ENCODE measurements at places on chromosomes 1 and 21.

DNA sequence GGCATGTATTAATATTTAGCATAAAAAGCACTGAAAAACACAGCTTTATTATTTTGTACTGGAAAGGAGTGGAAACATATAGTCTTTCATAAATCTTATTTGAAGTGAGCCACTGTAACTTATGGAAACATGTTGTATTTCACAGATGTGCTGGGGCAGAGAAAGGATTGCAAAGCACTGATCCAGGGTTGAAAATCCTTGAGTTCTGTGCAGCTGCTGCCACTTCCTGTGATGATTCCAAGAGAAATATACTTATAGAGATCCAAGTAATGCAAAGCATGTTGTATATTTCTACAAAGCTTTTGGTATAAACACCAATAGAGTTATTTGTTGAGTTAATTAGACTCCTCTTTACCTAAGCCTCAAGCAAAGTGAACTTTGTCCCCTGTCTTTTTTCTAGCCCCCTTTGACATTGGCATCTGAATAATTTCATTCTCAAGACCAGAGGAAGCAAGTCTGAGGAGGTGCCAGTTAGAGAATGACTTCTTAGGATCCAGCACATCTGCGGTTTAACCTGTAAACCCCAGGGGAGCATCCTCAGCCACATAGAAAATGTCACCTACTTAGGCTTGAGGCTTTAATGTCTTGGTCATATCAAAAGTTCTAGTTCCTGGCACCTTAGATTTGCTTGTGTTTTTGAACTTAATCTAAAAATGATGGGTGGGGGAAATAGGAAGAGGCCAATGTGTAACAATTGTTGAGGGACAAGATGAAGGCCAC lies 173.3 kb downstream of the FASLG start:
- DNase-seq = no peak

- DNase-seq = no peak
Measured at GRCh38 chr1:82245345-82246014, 444.7 kb downstream of the ADGRL2 start.

DNA sequence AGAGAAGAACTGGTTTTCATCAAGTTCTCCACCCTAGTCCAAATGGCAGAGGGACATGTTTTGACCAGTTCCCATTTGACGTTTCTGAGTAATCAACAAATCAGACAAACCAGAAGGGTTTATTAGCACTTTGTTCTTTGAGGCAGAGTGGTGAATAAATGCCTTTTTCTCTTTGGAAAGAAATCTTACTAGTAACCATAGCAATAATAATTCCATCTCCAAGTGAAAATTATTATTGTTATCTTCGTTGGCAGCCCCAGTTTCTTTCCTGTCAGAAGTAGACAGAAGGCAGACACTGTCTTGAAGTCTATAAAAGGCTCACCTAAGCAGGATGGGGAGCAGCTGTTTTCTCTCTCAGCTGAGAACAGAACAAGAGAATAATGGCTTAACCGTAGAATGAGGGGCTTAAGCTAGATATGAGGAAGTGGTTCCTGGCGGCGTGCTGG lies 391.6 kb downstream of the PBX1 start:
- DNase-seq = no peak

GRCh38 chr1:233086961-233087881 lies 136.8 kb downstream of the NTPCR start:
- DNase-seq = no peak

DNA sequence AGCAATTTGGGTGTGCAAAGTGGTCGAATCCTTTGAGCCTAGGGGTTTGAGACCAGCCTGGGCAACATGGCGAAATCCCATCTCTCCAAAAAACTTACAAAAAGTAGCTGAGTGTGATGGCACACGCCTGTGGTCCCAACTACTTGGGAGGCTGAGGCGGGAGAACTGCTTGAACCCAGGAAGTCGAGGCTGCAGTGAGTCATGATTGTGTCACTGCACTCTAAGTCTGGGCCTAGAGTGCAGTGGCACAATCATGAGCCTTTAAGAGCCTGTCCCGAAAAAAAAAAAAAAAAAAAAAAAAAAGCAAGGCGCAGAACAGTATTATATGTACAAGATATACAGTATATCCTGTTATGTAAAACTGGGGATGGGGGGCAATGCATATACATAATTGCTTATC lies 25.1 kb upstream of the HTR1D start:
- no peak for DNase-seq

DNA sequence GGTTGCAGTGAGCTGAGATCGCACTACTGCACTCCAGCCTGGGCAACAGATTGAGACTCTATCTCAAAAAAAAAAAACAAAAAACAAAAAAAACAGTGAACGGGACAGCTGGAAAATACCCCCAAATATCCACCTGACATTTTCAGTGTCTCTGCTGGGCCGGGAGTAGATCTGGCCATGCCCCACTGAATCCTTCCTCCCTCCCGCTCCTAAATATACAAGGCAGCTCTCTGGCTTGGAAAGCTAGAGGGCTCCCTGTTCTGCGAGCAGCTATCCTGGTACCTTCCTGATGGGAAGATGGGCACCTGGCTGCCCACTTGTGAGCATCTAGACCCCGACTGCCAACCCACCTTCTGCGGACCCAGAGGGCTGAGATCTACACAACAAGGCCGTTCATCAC lies 21.4 kb downstream of the SPSB1 start:
- DNase-seq = no peak

DNA sequence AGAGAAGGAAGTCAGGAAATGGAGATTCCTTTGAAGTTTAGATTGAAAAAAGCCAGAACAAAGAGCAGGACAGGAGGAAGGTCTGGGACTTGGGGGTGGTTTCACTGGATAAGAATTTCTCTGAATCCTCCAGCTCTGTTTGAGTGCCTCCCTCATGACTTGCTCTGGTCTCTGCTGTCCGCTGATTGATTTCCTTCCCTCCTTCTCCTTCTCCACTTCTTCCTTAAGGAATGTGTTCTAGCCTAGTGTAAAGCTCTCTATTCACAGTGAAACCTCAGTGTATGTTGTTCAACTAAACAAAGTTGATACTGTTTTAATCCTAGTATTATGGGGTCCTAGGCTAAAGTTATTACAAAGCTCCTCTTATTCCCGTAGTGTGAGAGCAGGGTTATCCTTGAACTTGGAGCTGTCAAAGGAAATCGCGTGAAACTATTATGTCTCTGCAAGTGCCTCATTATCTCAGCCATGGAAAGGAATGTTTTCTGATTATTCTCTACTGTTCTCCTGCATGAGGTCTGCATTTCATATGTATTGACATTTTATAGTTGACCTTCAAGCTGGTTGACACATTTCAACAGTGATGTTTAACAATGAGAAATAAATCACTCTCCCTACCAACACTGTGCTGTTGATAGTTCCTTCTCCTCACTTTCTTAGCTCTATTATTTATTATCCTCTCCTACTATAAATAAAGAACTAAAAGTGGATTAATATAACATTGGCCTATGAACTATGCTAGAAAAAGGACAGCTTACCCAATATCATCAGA lies 82.7 kb upstream of the KCTD3 start:
- no peak for DNase-seq

GRCh38 chr1:53730224-53730865 lies 8.6 kb downstream of the GLIS1 start:
- DNase-seq = no peak

DNA sequence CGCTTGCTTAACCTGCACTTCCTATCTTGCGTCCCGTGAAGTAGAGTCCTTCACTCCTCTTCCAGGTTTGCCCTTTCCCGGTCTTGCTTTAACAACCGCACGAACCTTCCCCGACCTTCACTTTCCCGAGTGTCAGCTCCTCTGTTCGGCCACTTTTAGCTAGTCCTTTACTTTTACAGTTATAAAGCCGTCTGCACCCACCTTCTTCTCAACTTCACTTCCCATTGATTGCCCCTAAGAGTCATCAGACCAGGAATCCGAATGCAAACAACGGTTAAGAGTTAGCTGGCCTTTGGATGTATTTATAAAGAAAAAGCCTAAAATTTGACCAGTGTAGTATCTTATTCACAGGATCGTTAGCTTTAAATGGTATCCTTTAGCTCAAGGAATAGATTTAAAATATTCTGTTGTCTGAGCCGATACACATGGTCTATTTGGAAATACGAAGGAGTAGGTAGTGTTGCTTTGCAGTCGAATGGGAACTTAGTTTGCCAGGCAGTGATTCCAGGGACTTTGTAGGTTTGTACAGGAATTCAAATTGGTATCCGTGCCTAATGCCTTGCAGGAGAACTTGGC lies 1.4 kb downstream of the PPP2R5A start:
- no peak for DNase-seq

DNA sequence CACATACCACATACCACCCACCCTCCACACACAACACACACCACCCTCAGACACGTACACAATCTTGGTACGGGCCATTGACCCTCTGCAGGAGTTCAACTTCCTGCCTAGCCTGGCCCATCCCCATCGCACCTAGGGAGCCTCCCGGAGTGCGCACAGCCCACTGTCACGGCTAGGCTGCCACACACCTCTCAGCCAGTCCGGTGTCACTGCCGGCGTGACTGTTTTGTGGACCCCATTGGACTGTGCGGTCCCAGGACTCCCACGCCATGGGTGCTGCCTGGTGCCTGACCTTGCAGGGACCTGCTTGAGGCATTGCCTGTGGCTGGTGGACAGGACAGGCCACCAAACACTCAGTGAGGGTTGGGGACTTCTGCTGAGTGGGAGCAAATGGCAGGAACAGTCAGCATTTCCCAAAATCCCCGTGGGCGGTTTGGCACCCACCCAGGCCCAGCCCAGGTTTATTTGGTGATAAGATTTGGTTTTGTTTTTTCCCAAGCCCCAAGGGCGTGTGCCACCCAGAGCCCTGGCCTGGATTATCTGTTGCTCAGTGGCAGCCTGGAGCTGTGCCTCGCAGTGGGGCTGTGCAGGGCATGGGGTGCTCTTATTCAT lies 27.7 kb downstream of the RAB7B start:
- no peak for DNase-seq

DNA sequence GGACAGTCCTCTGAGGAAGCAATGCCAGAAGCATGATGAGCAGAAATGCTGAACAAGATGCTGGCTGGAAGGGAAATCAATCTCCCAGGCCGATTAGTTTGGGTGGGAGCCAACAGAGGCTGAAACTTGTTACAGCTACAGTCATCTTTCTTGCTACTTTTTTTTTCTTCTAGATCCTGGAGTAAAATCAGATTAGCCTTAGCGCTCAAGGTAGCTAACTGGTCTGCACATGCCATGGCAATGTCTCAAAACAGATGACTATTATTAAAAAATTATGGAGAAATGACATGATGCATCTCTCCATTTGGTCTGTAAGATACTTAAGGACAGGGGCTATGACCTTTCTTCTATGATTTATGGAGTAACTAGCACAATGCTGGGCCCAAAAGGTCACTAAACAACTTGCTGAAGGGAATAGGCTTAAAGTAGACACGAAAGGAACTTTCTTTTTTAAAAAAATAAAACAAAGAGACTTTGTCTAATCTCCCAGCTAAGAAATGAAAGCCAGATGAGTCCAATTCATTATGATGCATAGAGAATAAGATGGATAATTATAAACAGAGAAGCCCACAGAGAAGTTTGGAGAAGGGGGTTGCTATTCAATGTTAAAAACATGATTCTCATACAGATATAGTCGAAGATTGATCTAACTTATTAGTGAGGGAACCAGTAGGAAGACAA lies 42.5 kb downstream of the UTP25 start:
- no peak for DNase-seq

- no peak for DNase-seq
Measured at GRCh38 chr1:178962853-178963711, 62.6 kb upstream of the FAM20B start.

- no peak for DNase-seq
Measured at GRCh38 chr21:42423685-42424084, 20.0 kb downstream of the UBASH3A start.

- DNase-seq = no peak
Measured at GRCh38 chr1:114368560-114369255, 142.3 kb downstream of the TRIM33 start.

- DNase-seq = no peak
Measured at GRCh38 chr1:33001282-33001681, 35.4 kb downstream of the AK2 start.

GRCh38 chr1:159900755-159901360 lies 893 bp upstream of the CFAP45 start:
- DNase-seq = no peak

DNA sequence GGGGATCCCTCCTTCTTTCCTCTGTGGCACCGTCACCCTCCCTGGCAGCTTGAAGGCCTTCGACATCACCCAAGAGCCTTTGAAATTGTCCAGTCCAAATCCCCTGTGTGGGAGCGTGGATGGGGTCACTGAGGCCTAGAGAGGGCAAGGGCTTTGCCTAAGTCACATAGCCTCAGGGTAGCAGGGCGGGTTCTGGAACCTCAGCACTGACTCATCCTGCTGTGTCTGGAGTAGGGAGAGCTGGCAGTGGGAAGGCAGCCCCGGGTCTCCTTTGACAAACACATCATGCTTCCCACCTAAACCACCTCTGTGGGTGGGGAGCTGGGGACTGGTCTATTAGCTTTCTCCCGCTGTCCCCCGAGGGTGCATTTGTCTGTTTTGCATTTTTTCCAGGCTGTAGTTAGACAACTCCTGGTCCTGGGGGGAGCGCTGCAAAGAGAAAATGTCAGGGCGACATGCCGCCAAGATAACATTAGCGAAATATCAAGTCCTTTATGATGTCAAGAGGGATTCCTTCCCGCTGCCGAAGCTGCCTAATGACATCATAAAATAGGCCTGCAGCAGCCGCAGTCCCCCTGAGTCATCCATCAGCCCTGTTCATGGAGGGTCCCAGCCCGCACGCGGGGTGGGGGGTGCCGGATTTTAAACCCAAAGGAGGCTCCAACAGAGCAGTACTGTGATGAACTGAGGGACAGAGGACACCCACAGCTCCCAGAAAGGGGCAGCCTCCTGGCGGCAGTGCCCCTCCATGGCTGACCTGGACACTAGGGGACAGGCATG lies 77.0 kb upstream of the POU3F1 start:
- DNase-seq = no peak

- no peak for DNase-seq
Measured at GRCh38 chr21:14115646-14116045, 95.1 kb downstream of the LIPI start.

DNA sequence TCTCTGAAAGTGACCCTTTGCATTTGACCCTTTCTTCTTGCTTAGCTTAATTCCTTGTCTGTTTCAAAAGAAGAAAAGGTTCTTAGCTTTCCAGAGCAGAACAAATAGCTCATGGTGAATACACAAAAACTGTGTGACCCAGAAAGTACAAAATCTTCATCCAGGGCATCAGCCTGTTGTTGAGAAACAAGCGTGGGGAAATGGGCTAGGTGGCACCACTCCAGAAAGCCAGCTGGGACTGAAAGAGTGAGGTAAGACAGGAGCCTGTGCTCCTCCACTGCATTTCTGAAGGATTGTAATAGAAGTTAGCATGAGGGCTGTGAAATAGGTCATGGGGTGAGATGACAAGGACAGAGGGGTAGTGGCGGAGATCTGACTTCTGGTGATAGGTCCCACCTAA lies 45.8 kb downstream of the CYP2J2 start:
- DNase-seq = no peak

Data from right lung (tissue), 10 donors.